Tibial artery (tissue), 4 donors: ENCODE measurements at places on chromosomes 6 and 20.

DNA sequence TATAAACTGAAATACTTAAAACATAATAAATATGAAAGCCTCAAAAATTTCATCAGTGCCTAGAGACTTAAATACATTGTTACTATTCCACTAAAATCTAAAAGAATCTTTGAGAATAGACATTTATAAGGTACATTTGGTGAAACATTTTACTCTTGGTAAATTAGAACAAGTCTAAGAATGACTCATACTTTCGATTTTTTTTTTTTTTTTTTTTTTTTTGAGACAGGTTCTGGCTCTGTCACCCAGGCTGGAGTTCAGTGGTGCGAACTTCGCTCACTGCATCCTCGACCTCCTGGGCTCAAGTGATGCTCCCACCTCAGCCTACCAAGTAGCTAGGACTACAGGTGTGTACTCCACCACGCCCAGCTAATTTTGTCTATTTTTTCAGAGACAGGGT is 6.4 kb downstream of the FUCA2 start:
- peaks cover 49% of the 10 kb centered on the region for H3K36me3 ChIP-seq
- H3K4me3 ChIP-seq: no peak overlapping the region
- no peaks in the 10 kb centered on the region for H3K27me3 ChIP-seq

DNA sequence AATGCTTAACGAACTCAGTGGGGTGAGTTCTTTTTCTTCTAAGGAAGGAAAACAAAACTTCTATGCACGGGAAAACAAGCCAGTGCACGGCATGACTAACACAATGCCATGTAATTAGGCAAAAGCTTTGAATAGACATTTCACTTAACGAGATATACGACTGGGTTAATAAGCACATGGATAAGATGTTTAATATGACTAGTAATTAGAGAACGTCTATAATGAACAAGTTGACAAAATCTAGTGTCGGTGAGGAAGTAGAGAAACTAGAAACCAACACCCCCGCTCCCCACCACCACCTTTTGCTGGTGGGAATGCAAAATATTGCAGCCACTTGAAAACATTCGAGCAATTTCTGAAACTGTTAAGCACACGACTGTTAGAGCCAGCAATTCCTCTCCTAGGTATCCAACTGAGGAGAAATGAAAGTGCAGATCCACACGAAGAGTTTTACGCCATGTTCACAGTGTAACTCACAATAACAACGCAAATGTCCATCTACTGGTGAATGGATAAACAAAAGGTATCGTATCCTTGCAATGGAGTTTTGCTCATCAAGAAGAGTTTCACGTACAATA is 644.9 kb upstream of the AGPAT4 start:
- no peak overlapping the region for H3K27ac ChIP-seq
- H3K36me3 ChIP-seq: no peaks in the 10 kb centered on the region
- no peak for DNase-seq
- no peaks in the 10 kb centered on the region for H3K27me3 ChIP-seq
- H3K4me3 ChIP-seq: no peak overlapping the region

DNA sequence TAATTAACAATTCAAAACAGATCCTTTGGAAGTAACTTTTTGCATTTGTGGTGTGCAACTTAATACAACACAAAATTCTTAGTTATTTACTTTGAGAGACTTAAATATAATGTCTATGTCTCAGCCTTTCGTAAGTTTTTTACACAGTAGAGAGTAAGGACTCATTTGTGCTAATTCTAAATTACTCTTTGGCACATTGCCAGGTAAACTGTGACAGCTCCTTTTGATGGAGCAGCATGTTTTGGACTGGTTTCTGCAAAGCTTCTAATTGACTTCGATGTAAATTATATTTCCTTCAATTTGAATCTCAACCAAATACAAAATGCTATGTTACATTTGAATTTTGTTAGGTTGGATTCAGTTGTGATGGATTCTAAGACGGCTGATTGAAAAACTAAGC is 450.7 kb upstream of the OPRM1 start:
- DNase-seq: no peak
- no peaks in the 10 kb centered on the region for H3K27me3 ChIP-seq
- no peaks in the 10 kb centered on the region for H3K36me3 ChIP-seq
- H3K4me1 ChIP-seq: no peaks in the 10 kb centered on the region
- H3K4me3 ChIP-seq: no peak overlapping the region

DNA sequence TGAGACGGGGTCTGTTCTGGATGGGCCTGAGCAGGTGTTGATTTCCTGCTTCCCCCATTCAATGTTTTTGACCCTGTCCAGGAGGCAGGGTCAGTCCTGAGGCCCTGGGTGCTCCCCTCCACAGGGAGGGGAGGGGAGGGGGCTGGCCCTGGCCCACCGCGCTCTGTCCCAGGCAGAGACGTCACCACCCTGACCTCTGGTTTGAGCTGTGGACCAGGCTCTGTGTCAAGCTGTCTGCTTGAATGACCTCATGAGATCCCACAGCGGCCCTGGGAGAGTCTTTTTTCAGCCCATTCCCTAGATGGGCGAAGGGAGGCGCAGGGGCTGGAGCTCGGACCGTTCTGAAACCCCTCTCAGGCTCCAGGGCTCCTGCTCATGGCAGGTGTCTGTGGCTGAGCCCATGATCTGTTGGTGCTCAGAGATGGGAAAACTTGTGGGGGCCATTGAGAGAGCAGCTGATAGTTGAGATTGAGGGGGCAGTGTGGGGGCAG is 8.9 kb upstream of the LKAAEAR1 start:
- H3K4me3 ChIP-seq: no peak overlapping the region
- peaks cover 3% of the 10 kb centered on the region for H3K36me3 ChIP-seq
- no peak overlapping the region for H3K27ac ChIP-seq
- DNase-seq: no peak
- no peaks in the 10 kb centered on the region for H3K27me3 ChIP-seq

GRCh38 chr6:15504581-15505350 is 158.1 kb downstream of the DTNBP1 start:
- H3K27me3 ChIP-seq: no peaks in the 10 kb centered on the region
- H3K27ac ChIP-seq: peak overlapping the region; percentile 45
- peak overlapping the region; percentile 39 for H3K4me3 ChIP-seq

DNA sequence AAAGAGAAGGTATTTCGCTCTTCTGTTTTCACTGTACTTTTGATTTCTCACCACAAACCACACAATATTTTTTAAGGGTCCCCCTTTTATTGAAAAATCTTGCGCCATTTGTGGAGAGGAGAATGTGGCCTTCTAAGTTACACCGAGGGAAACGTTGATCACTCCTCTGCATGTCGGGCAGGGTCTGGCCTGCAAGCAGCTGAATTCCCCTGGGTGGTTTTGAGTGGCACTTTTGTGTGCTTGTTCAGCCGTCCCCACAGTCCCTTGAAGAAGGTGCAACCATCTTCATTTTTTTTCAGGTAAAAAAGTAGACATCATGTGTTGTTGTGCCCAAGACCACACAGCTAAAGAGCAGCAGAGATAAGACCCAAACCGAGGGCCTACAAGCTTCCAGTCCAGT is 6.1 kb downstream of the GPR31 start:
- H3K4me1 ChIP-seq: no peaks in the 10 kb centered on the region
- no peaks in the 10 kb centered on the region for H3K36me3 ChIP-seq
- no peak for DNase-seq
- H3K27ac ChIP-seq: no peak overlapping the region

GRCh38 chr6:14767226-14767625 is 478.6 kb upstream of the JARID2 start:
- no peak overlapping the region for H3K27ac ChIP-seq
- H3K36me3 ChIP-seq: no peaks in the 10 kb centered on the region
- H3K4me3 ChIP-seq: no peak overlapping the region
- no peak for DNase-seq
- peaks cover 4% of the 10 kb centered on the region for H3K27me3 ChIP-seq
